ENCODE measurements at places on chromosomes 6 and 20.
A peak's percentile ranks its signal among the peaks of the same experiment; 100 is the strongest.

- no peaks in the 10 kb centered on the region for H3K27me3 ChIP-seq
- H3K4me1 ChIP-seq: no peaks in the 10 kb centered on the region
- no peak overlapping the region for H3K4me3 ChIP-seq
- DNase-seq: no peak
- H3K27ac ChIP-seq: no peak overlapping the region
Observed at GRCh38 chr6:148851683-148852556, 105.1 kb downstream of the UST start.

DNA sequence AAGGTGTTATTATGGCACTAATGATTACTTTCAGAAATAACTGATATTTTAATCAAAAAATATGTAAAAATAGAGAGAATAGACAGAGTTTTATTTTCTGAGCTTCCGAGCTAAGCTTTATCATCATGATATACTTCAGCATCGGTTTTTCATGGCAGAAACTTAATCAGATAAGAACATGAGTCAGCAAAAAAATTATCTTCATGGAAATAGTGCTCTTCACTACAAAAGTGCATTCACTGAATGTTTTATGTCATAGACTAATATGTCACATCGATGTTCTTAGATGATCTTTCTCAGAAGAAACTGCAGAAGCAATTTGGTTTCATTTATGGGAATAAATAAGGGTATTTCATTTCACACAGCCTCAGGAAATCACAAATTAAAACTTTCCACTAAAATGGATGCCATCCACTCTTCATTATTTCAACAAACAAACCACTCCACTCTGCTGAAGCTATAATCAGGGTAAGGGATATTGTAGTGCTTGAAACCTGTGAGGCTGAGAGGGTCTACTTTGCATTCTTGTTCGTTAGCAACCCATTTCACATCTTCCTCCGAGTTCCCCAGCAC, 10.2 kb upstream of the MAP3K7 start:
- H3K4me3 ChIP-seq: no peak overlapping the region
- H3K4me1 ChIP-seq: no peaks in the 10 kb centered on the region
- DNase-seq: no peak

DNA sequence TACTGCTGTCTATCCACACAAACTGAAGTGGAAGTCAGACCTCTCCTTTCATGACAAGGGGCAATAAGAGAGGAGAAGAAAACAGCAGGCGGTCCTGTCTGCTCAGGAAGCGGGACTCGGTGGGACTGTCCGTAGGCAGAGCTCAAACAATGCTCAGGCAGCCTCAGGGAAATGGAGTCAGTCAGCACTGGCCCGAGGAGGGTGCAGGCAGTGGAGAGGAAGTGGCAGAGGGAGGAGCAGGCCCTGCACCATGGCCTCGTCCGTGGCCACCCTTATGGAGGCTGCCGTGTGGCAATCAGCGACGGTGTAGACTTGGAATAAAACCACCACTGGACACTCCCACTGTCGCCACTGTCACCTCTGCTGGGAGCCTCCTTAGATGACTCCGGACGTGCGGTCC, 19.6 kb downstream of the FOXC1 start:
- no peaks in the 10 kb centered on the region for H3K36me3 ChIP-seq
- peaks cover 16% of the 10 kb centered on the region for H3K27me3 ChIP-seq
- peaks cover 7% of the 10 kb centered on the region for H3K4me1 ChIP-seq
- no peak overlapping the region for H3K4me3 ChIP-seq

DNA sequence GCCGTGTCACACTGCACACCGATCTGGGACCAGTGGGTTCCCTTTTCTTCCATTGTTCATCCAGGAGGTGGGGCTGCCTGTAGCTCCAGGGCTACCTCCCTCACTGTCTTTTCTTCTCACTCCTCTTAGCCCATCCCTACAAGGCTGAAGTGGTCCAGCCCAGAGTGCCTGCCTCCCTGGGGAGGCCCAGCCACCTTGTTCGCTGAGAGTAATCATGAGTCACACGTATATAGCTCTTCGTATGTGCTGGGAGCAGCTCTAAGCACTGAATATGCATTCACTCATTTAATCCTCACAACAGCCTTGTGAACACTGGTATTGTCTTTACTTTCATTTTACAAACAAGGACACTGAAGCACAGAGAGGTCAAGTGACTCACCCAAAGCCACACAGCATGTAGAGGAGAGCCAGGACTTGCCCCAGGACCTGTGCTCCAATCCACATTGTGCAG, 14.7 kb upstream of the CCDC167 start:
- H3K4me3 ChIP-seq: peak overlapping the region; percentile 13
- peak; percentile 66 for DNase-seq
- no peaks in the 10 kb centered on the region for H3K36me3 ChIP-seq
- peaks cover 84% of the 10 kb centered on the region for H3K4me1 ChIP-seq
- H3K27ac ChIP-seq: peak overlapping the region; percentile 98

- DNase-seq: no peak
- no peaks in the 10 kb centered on the region for H3K27me3 ChIP-seq
- no peak overlapping the region for H3K27ac ChIP-seq
- H3K4me1 ChIP-seq: no peaks in the 10 kb centered on the region
Observed at GRCh38 chr20:25274891-25275812, 27.3 kb downstream of the PYGB start.

DNA sequence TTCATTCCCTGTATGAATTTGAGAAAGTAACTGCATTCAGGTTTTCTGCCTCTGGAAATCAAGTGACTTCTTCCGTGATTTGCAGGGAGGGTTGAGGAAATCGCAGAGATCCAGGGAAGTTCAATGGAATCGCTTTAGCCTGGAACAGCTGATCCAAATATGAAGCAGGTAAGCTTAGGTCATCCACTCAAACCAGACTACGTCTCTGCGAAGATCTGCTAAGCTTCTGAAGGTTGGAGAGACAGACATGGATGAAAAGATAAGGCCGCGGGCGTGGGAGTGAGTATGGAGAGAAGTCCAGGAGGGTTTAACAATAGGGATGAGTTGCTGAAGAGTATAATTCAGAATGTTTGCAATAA, 34.2 kb upstream of the BTN3A2 start:
- H3K27me3 ChIP-seq: peaks cover 17% of the 10 kb centered on the region
- peak overlapping the region; percentile 51 for H3K4me3 ChIP-seq
- H3K27ac ChIP-seq: peak overlapping the region; percentile 41
- no peak for DNase-seq
- H3K36me3 ChIP-seq: no peaks in the 10 kb centered on the region

DNA sequence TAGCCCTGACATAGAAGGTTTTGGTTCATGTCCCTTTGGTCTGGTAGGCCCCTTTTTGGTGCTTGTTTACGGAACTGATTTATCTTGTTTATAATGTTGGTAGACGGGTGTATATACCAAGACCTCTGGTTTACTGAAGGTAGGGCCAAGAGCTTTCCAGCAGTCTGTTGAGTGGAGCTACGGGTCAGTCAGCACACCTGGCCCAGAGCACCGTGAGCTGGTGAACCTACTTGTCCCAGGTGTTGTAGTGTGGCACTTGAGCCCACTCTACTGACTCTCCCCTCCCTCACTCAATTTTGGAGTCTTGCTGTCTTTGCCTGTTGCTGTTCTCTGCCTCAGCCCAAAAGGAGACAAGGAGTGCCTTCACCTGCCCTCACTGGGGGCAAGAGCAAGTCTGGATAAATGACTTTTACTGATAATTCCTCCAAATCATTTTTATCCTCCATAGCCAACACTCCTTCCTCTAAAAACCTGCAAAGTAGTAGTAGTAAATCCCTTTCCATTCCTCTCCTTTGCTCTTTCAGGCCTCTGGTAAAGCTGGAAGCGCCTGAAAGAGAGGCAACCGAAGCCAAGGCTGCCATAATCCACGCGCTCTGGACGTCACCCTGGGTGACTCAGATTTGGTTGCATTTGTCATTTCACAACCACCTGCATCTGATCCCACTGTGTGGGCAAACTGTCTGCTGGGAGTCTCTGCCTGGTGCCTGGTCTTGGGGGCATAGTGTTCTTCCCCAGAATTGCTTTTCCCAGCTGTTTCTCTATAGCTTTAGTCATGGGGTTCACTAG, 22.2 kb downstream of the RREB1 start:
- DNase-seq: no peak
- no peaks in the 10 kb centered on the region for H3K36me3 ChIP-seq
- H3K4me3 ChIP-seq: no peak overlapping the region
- H3K27me3 ChIP-seq: no peaks in the 10 kb centered on the region

GRCh38 chr6:39530201-39530759, 194.9 kb downstream of the KIF6 start:
- DNase-seq: no peak
- H3K27ac ChIP-seq: no peak overlapping the region
- H3K4me3 ChIP-seq: no peak overlapping the region
- H3K36me3 ChIP-seq: no peaks in the 10 kb centered on the region
- H3K27me3 ChIP-seq: no peaks in the 10 kb centered on the region

DNA sequence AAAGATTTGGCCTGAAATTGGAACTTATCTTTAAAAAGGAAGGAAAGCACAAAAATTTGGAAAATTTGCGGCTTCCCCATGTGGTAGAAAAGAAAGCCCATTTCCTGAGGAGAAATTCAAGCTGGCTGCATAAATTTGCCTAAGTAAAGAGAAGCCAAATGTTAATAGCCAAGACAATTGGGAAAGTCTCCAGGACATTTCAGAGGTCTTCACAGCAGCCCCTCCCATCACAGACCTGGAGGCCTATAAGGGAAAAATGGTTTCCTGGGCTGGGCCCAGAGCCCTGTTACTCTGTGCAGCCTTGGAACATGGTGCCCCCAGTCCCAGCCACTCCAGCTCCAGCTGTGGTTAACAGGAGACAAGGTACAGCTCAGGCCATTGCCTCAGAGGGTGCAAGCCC, 736.5 kb downstream of the HACE1 start:
- no peaks in the 10 kb centered on the region for H3K4me1 ChIP-seq
- no peaks in the 10 kb centered on the region for H3K27me3 ChIP-seq
- H3K4me3 ChIP-seq: no peak overlapping the region
- no peak overlapping the region for H3K27ac ChIP-seq
- H3K36me3 ChIP-seq: no peaks in the 10 kb centered on the region
- no peak for DNase-seq

DNA sequence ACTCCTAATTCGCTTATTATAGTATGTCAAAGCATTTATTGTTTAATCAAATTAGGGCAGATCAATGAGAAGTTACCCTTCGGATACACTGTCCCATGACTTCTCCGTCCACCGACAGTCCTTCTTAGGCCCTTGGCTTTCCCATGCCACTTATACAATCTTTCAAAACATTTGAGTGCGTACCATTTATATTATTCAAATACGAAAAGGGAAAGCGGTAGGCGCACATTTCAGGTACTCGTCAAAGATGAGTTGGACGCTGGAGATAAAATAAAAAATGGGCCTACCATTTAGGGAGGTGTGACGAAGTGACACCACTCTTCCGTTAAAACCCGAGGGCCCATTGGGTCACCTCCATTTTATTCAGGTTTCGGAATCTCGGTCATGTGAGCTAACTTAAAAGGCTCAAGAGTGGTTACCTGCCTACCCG, 542 bp upstream of the AFG1L start:
- H3K4me1 ChIP-seq: peaks cover 13% of the 10 kb centered on the region
- no peaks in the 10 kb centered on the region for H3K36me3 ChIP-seq
- H3K27me3 ChIP-seq: no peaks in the 10 kb centered on the region
- no peak for DNase-seq

DNA sequence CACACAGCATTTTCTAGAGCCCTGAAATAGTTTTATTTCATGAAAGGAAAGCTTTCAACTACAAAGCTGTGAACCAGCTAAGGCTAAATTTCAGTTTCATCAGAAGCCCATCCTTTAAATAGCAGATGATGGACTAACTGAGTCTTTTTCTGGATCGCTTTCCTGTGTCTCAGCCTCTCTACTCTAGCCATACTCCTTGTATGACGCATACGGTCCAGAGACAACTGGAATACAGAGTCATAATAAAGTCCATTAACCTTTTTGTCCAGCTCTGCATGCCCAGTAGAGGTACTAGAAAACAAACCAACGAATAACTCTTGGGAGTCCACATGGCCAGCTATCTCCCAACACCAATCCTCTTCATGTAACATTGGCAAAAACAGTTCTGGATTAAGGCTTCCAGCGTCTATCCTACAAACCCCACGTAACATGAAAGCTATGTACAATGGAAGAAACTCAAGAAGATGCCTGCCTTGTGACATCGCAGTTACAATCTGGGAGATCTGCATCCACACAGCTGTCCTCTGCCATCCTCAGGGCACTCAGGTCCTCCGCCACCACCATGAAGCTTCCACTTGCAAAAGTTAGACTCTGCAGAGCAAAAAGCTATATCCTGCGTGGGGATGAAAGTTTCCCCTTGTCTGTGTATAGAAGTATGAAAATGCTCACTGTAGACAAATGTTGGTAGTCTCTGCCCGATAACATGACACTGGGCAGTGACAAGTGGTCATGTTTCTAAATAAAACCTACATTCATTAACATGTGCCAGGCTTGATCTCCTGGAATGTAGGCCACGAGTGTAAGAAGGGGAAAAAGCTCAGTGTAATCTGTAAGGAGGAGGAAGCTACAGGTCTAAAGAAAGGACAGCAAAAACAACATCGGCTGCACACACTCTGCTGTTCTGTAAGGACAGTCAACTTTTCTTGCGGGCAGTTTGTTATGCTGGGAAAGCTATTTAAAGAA, 360.4 kb downstream of the ESR1 start:
- H3K27ac ChIP-seq: no peak overlapping the region
- peaks cover 40% of the 10 kb centered on the region for H3K36me3 ChIP-seq
- H3K27me3 ChIP-seq: no peaks in the 10 kb centered on the region
- no peak for DNase-seq
- no peak overlapping the region for H3K4me3 ChIP-seq

- H3K4me1 ChIP-seq: no peaks in the 10 kb centered on the region
- H3K27me3 ChIP-seq: no peaks in the 10 kb centered on the region
- DNase-seq: no peak
- no peak overlapping the region for H3K27ac ChIP-seq
Observed at GRCh38 chr6:47009583-47009982, 32.5 kb downstream of the ADGRF1 start.

DNA sequence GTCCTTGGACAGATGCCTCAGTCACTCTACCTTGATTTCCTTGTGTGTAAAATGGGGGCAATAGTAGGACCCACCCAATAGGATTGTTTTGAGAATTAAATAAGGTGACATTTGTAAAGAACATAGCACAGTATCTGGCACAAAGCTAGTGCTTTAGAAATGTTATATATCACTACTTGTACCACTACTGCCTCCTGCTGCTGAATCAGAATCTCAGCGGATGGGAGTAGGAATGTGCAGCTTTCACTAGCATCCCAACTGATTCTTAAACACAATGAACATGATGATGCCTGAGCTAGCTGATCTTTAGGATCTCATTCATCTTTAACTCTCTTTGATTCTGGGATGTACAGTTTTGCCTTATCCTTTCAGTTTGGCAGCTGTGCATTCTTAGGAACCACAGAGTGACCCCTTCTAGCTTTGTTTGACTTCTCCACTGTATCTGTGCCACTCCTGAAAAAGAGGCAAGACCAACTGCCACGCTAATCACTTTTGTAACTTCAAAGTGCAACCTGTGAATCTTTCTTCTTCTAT, 7.2 kb downstream of the PBOV1 start:
- H3K36me3 ChIP-seq: no peaks in the 10 kb centered on the region
- no peaks in the 10 kb centered on the region for H3K27me3 ChIP-seq
- no peak overlapping the region for H3K4me3 ChIP-seq
- H3K4me1 ChIP-seq: no peaks in the 10 kb centered on the region
- H3K27ac ChIP-seq: no peak overlapping the region

GRCh38 chr20:36305602-36306551, at the start of gene DLGAP4:
Gene DLGAP4 (plus strand): TSS chr20:36306339. CDS start chr20:36431718, 125,379 bp downstream.
- DNase-seq: no peak
- H3K4me1 ChIP-seq: peaks cover 5% of the 10 kb centered on the region
- peaks cover 29% of the 10 kb centered on the region for H3K27me3 ChIP-seq
- no peak within 1 kb of the TSS for H3K27ac ChIP-seq
- H3K4me3 ChIP-seq: no peak within 1 kb of the TSS

GRCh38 chr6:25008707-25009392, 73.1 kb upstream of the RIPOR2 start:
- no peaks in the 10 kb centered on the region for H3K27me3 ChIP-seq
- peaks cover 48% of the 10 kb centered on the region for H3K4me1 ChIP-seq
